Neural crest cell (in vitro differentiated cells): ENCODE measurements at places on chromosomes 2 and 18.

DNA sequence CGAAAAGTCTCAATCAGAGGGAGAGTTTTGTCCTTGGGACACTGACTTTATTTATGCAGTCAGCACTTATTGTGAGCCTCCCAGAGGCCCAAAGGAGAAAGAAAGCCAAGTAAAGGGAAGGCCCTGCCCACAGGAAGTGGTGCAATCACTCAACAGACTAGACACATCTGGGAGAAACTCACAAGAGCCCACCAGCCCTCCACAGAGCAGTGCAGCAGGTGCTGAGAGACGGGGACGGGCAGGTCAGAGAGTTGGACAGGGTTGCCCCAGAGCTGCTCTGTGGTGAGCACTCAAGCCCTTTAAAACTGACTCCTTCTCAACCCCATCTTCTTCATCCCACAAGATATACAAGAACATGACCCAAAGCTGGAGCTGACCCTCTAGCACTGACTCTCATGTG, 96.0 kb downstream of the TFCP2L1 start:
- no peaks in the 10 kb centered on the region for H3K27me3 ChIP-seq
- DNase-seq: no peak
- H3K27ac ChIP-seq: no peak overlapping the region
- no peak overlapping the region for H3K4me3 ChIP-seq

DNA sequence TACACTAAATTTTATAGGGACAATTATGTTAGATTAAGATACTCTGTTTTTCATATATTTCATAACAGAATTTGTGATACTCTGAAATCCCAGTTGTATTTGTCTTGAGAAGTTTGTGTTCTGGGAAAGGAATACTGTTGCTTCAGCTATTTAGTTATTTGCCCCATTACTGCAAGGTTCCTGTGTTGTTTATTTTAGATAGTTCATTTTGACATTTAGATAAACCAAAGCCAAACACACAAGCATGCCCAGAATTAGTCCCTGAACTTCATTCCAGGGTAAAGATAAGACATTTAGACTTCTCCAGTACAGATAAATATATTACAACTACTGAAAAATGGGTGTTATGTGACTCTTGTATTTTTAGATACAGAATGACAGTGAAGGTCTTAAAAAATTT, 74.7 kb downstream of the BMPR2 start:
- no peak overlapping the region for H3K27ac ChIP-seq
- H3K27me3 ChIP-seq: no peaks in the 10 kb centered on the region
- DNase-seq: no peak
- peaks cover 5% of the 10 kb centered on the region for H3K36me3 ChIP-seq

DNA sequence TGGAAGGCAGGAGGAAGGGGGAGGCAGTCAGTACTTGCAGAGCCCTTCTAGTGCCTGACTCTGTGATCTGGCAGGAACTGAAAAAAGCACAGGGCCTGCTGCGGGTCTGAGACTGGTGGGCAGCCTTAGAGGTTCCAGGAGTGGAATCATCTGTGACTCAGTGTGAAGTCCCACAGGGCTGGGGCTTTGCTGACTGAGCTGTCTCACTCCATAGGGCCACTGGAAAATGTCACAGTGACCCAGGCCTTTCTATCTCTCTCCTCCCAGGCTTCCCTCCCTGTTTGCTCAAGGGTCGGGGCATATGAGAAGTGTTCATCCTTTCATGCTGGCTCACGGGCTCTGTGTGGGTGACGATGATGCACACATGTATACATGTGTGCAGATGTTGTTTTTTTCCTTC, 47.1 kb upstream of the ZFP36L2 start:
- H3K4me3 ChIP-seq: no peak overlapping the region
- no peak for DNase-seq
- no peak overlapping the region for H3K27ac ChIP-seq
- H3K4me1 ChIP-seq: peaks cover 31% of the 10 kb centered on the region
- H3K36me3 ChIP-seq: peaks cover 6% of the 10 kb centered on the region
- no peaks in the 10 kb centered on the region for H3K27me3 ChIP-seq

DNA sequence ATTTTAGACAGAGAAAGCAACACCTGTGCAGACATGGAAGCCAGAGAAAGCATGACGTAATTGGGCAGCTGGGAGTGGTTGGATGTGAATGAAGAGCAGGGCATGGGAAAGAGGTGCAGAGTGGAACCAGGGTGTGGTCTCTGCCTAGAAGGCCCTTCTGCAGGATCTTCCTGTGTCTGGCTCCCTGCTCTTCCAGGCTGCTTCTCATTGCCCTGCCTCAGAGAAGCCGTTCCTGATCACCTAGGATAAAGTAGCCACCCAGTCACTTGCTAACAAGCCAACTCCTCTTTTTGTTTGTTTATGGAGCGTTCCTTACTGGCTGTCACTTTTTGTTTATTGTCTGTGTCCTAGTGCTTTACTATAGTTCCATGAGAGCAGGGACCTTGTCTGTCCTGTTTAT, 28.5 kb downstream of the GALNT1 start:
- H3K4me3 ChIP-seq: no peak overlapping the region
- peak overlapping the region; percentile 28 for H3K27ac ChIP-seq
- H3K27me3 ChIP-seq: no peaks in the 10 kb centered on the region
- peaks cover 23% of the 10 kb centered on the region for H3K4me1 ChIP-seq
- H3K36me3 ChIP-seq: peaks cover 2% of the 10 kb centered on the region
- no peak for DNase-seq

DNA sequence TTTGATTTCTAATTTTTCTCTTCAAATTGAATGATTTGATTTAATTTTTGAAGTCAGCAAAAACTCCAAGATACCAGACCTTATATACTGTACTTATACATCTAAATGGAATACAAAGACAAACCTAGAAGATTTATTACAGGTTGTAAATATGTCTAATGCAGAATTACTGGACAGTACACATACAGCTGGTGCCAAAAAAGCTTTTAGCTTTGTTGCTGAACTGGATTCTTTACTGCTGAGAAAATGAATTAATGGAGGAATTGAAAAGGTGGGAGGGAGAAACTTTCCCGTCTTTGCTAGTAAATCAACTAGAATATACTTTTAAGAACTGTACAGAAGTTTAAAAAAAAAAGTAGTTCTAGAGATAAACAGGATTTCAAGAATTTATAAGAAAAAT, 17.5 kb downstream of the C1D start:
- no peaks in the 10 kb centered on the region for H3K36me3 ChIP-seq
- H3K27ac ChIP-seq: no peak overlapping the region
- DNase-seq: no peak
- no peaks in the 10 kb centered on the region for H3K27me3 ChIP-seq

GRCh38 chr2:102085238-102085637, 57.3 kb upstream of the IL1R1 start:
- H3K4me1 ChIP-seq: no peaks in the 10 kb centered on the region
- no peak overlapping the region for H3K27ac ChIP-seq
- H3K4me3 ChIP-seq: no peak overlapping the region
- H3K27me3 ChIP-seq: no peaks in the 10 kb centered on the region

GRCh38 chr2:129061069-129061768, 742.6 kb upstream of the HS6ST1 start:
- H3K4me1 ChIP-seq: peaks cover 12% of the 10 kb centered on the region
- no peaks in the 10 kb centered on the region for H3K27me3 ChIP-seq
- no peak overlapping the region for H3K4me3 ChIP-seq
- H3K36me3 ChIP-seq: no peaks in the 10 kb centered on the region
- no peak for DNase-seq
- H3K27ac ChIP-seq: no peak overlapping the region
